ENCODE measurements at places on chromosomes 4 and X. TPM values are rescaled to one million over a fixed set of nuclear protein-coding genes. Genes with fewer than 3 reads are reported as not detected.

Gene FSTL5
- polyA plus RNA-seq = 0.10 TPM

Gene YIPF7
- polyA plus RNA-seq = not detected

GRCh38 chrX:127390316-127390715, 570.8 kb downstream of the PRR32 start:
- no peaks in the 10 kb centered on the region for H3K4me1 ChIP-seq
- H3K36me3 ChIP-seq = no peaks in the 10 kb centered on the region

Gene RPL36A
- polyA plus RNA-seq = 5,140 TPM

DNA sequence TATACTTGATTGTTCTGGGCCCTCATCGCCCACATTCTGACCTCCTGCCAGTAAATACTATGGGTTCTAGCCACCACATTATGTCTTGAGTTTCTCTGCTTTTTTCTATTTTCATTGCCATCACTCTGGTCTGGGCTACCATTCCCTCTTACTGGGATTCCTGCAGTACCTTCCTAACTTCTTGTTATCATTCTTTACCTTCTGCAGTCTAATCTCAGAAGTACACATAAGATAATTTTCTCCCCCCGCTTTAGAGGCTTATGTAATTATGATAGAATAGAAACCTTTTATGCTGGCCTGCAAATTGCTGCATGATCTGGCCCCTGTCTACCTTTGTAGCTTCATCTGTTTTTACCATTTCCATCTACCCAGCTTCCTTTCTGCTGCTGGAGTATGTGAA, 19.2 kb downstream of the STIM2 start:
- H3K27me3 ChIP-seq = no peaks in the 10 kb centered on the region
- DNase-seq = no peak
- H3K4me1 ChIP-seq = no peaks in the 10 kb centered on the region
- no peaks in the 10 kb centered on the region for H3K36me3 ChIP-seq
- H3K27ac ChIP-seq = no peak overlapping the region
- H3K4me3 ChIP-seq = no peak overlapping the region

Gene IL2
- not detected for polyA plus RNA-seq

Gene HTRA3
- polyA plus RNA-seq = not detected

GRCh38 chrX:39367416-39367815, 566.2 kb downstream of the MID1IP1 start:
- H3K4me1 ChIP-seq = no peaks in the 10 kb centered on the region
- no peaks in the 10 kb centered on the region for H3K36me3 ChIP-seq
- no peak overlapping the region for H3K27ac ChIP-seq
- no peak for DNase-seq
- no peaks in the 10 kb centered on the region for H3K27me3 ChIP-seq

DNA sequence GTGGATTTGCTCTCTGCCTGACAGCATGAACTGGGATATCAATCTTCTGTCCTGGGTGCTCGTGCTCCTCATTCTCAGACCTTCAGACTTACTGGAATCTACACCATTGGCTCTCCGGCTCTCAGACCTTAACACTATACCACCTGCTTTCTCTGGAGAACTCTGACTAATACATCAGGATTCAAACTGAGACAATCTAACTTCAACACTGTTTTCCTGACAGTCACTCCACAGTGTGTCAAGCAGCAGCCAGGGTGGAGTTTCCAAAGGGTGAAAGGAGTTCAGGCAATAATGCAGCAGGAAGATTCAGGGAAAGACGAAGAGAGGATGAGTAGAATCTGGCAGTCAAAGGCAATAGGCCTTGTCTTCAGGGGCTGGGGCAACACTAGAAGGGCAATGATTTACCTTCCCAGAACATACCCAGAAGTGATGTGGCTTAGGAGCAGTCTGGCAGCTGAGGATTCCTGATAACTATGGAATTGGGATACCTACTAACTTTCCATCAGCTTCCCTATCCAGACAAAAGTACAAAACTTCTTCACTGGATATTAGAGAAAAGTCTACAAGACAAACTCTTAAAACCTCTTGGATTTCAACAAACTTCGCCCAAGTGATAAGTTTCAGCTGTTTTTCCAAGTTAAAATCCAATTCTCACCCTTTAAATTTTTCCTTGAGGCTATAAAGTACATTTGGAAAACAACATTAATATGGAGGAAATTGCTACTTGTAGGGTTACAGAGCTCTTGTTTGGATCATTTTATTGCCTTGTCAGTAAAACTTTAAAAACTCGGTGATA, 58.4 kb upstream of the SLIT2 start:
- DNase-seq = no peak
- no peaks in the 10 kb centered on the region for H3K36me3 ChIP-seq
- no peaks in the 10 kb centered on the region for H3K27me3 ChIP-seq
- peaks cover 34% of the 10 kb centered on the region for H3K4me1 ChIP-seq
- H3K4me3 ChIP-seq = no peak overlapping the region

DNA sequence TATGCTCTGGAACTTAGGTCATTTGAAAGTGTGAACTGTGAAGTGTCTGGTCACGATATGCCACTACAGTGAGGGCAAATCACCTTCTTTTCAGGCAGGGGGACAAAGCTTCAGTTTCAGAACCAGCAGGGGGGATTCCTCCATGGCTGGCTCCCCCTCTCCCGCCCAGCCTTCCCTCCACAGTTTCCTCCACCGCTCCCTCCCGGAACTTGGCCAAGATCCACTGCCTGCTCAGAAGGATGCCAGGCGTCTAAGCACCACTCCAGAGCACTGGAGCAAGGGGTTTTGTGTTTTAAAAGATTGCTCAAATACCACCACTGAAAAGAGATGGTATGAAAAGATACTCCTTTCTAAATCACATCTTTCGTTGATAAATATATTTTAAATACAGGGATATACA, 126.9 kb downstream of the ELOVL6 start:
- no peak overlapping the region for H3K27ac ChIP-seq
- H3K36me3 ChIP-seq = no peaks in the 10 kb centered on the region
- H3K27me3 ChIP-seq = no peaks in the 10 kb centered on the region

Gene COL4A6
- polyA plus RNA-seq = not detected

GRCh38 chr4:43853565-43854264, 594.9 kb downstream of the KCTD8 start:
- no peak overlapping the region for H3K4me3 ChIP-seq
- H3K4me1 ChIP-seq = no peaks in the 10 kb centered on the region
- H3K27me3 ChIP-seq = no peaks in the 10 kb centered on the region
- no peaks in the 10 kb centered on the region for H3K36me3 ChIP-seq
- no peak overlapping the region for H3K27ac ChIP-seq

Gene CEP135
- polyA plus RNA-seq = 1.6 TPM

DNA sequence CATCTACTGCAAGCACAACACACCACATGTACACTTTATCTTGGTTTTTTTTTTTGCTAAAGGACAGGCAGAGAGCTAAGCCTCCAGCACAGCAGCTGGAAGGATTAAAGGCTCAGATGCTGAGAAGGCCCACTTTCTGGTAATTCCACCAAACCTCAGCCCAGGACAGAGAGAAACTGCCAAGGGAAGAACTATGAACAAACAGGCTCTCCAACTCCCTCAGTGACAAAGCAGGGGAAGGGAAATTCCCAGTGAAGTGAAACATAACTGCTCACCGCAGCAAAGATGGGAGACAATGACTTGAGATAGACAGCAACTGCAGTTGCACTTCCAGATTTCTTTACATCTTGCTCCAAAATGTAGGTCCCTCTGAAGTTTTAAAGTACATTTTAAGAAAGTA, 4.8 kb downstream of the PROM1 start:
- peaks cover 31% of the 10 kb centered on the region for H3K27me3 ChIP-seq
- no peak overlapping the region for H3K27ac ChIP-seq
- H3K4me3 ChIP-seq = no peak overlapping the region
- no peaks in the 10 kb centered on the region for H3K4me1 ChIP-seq
- no peaks in the 10 kb centered on the region for H3K36me3 ChIP-seq

DNA sequence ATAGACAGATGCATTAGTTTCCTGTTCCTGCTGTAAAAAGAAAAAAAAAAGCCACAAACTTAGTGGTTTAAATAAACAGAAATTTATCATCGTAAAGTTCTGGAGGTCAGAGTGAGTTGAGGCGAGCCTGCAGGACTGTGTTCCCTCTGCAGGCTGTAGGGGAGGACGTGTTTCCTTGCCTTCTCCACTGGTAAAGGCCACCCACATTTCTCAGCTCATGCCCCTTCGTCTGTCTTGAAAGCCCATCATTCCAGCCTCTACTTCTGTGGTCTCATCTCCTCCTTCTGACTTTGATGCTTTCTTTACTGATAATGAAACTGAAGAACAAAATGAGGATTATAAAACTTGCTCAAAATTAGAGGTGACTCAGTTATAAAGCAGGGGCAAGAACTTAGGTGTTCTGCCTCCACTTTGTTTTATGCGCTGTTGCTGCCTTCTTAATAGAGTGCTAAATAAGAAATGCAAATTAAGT, 143.0 kb downstream of the STIM2 start:
- peaks cover 36% of the 10 kb centered on the region for H3K4me1 ChIP-seq
- DNase-seq = no peak
- H3K27ac ChIP-seq = no peak overlapping the region
- no peak overlapping the region for H3K4me3 ChIP-seq
- H3K27me3 ChIP-seq = no peaks in the 10 kb centered on the region

GRCh38 chr4:152784490-152785350, 5.0 kb downstream of the ARFIP1 start:
- H3K4me1 ChIP-seq = peaks cover 22% of the 10 kb centered on the region
- no peak overlapping the region for H3K27ac ChIP-seq
- H3K27me3 ChIP-seq = no peaks in the 10 kb centered on the region
- H3K4me3 ChIP-seq = no peak overlapping the region

DNA sequence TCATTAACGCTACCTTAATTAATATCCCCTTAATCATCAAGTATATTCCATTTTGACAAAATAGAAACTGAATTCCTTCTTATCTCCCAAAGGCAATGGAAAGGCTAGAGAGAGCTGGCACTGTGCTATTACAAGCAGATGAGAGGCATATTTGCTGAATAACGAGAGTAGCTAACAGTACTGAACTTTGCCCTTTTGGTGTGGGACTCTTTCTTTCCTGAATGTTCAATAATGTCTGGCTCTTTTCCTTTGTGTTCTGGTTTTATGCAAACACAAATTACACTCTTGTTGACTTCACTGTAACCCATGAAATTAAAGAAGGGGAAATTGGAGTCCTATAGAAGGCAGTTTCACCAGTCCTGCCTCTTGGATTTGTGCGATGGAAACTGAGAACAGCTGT, 63.5 kb downstream of the SHROOM3 start:
- no peaks in the 10 kb centered on the region for H3K4me1 ChIP-seq
- H3K4me3 ChIP-seq = no peak overlapping the region
- no peak for DNase-seq
- H3K27ac ChIP-seq = no peak overlapping the region

GRCh38 chr4:112939901-112940300, 109.6 kb upstream of the ANK2 start:
- no peaks in the 10 kb centered on the region for H3K4me1 ChIP-seq
- DNase-seq = no peak
- H3K27me3 ChIP-seq = no peaks in the 10 kb centered on the region
- no peaks in the 10 kb centered on the region for H3K36me3 ChIP-seq

- no peak overlapping the region for H3K27ac ChIP-seq
- DNase-seq = no peak
- H3K4me3 ChIP-seq = no peak overlapping the region
- H3K27me3 ChIP-seq = peaks cover 11% of the 10 kb centered on the region
Measured at GRCh38 chrX:49260221-49260985, 4.1 kb downstream of the FOXP3 start.

DNA sequence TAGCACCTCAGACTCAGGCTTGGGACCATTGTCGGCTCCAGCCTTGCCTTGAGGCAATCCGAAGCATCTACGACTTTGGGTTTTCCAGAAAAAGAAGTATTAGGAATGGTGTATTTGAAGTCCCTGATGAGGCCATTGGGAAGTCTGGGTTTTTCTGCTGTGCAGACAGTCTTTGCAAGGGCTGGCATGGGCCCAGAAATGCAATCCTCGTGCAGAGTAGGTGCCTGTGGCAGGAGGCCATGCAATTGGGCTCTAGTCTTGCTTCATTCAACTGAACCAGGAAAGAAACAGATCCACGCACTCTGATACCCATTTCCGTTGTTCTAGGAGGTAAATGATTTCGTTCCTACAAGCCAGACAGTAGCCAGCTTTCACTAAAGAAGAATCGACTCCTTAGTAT, 12.4 kb downstream of the ZFP92 start:
- H3K36me3 ChIP-seq = no peaks in the 10 kb centered on the region
- H3K27me3 ChIP-seq = peaks cover 12% of the 10 kb centered on the region
- no peak overlapping the region for H3K27ac ChIP-seq
- H3K4me1 ChIP-seq = no peaks in the 10 kb centered on the region
- DNase-seq = no peak

Gene CSAG2
- polyA plus RNA-seq = not detected

DNA sequence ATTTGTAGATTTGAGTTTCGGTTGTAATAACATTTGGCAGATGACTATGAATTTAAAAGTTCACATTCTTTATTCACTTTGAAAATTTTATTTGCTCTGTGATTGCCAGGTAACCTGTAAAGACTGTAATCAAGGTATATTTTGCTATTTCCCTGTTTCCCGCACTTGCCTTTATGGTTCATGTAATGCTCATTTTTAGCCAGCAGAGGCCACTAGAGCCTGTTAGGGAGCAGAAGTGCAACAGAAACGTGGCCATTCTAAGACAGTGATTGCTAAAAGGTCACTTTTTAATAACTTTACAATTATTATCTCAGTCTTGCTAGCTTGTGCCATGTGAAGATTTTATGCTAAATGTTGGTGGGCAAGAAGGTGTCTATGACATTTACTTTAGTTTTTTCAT, 12.4 kb downstream of the YIPF6 start:
- H3K4me1 ChIP-seq = no peaks in the 10 kb centered on the region
- H3K27me3 ChIP-seq = no peaks in the 10 kb centered on the region
- no peak overlapping the region for H3K27ac ChIP-seq
- peak; percentile 56 for DNase-seq

Gene NSG1
- polyA plus RNA-seq = 11.4 TPM

DNA sequence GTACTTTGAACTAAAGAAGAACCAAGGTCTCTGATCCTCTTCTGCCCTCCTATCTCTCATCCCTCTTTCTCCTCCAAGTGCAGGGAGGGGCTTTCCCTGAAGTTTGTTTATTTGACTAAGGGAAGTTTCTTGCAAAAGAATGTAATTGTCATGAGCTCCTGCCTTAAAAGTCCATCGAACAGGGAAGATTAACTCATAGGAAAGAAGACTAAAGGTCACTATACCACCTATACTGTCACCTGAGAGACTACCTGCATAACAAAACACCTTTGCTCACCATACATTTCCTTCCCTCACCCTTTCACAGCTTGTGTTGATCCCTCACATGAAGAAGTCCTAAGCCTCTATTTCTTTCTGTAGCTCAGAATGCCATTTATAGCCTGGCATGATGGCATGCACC, 59.4 kb upstream of the C4orf54 start:
- H3K36me3 ChIP-seq = no peaks in the 10 kb centered on the region
- DNase-seq = no peak
- H3K27me3 ChIP-seq = no peaks in the 10 kb centered on the region
- no peak overlapping the region for H3K4me3 ChIP-seq

Gene SLC10A3
- polyA plus RNA-seq = 29.7 TPM

DNA sequence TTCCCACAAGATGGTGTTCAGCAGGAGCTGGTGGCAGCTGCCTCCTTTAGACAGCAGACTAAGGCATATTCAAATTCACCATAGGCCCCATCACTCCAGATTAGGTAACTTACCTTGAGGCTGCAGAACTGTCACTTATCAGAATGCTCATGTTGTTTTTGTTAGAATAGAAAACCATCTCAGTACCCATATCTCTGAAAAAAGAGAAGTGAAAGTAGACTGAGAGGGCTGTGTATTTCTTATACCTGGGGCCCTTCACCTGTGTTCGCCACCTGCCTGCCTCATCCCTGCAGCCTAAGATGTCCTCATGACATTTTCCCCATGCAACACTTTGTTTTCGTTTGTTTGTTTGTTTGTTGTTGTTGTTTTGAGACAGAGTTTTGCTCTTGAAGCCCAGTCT, 32.9 kb upstream of the SPRY1 start:
- no peak overlapping the region for H3K4me3 ChIP-seq
- no peak overlapping the region for H3K27ac ChIP-seq
- peaks cover 7% of the 10 kb centered on the region for H3K4me1 ChIP-seq
- no peaks in the 10 kb centered on the region for H3K36me3 ChIP-seq
- H3K27me3 ChIP-seq = no peaks in the 10 kb centered on the region
- DNase-seq = no peak

Gene VCX3B
- 0.12 TPM for polyA plus RNA-seq
